T-helper 17 cell (primary cell): ENCODE measurements at places on chromosomes 5 and 9. TPM values are rescaled to one million over a fixed set of nuclear protein-coding genes. Genes with fewer than 3 reads are reported as not detected.

Gene PCDHGA7
- 0.25 TPM for total RNA-seq

Gene PCDHGC4
- total RNA-seq = not detected

Gene LEAP2
- total RNA-seq = 1.0 TPM

Gene PGM5
- 0.16 TPM for total RNA-seq

Gene RECK
- 6.4 TPM for total RNA-seq

Gene PCDHGA8
- 0.05 TPM for total RNA-seq

Gene CMYA5
- total RNA-seq = 0.23 TPM

Gene LHX3
- 0.10 TPM for total RNA-seq

Gene ORM2
- total RNA-seq = not detected

Gene ITGA2
- 0.62 TPM for total RNA-seq

Gene PCDHGC3
- total RNA-seq = not detected

Gene IRX2
- total RNA-seq = not detected

Gene IL13
- not detected for total RNA-seq

Gene COL27A1
- 1.2 TPM for total RNA-seq

Gene SLC6A7
- not detected for total RNA-seq

Gene S1PR3
- total RNA-seq = 1.7 TPM

Gene SHISAL2B
- total RNA-seq = not detected

Gene IL9
- total RNA-seq = not detected

Gene LURAP1L
- total RNA-seq = not detected
